NCI-H526 treated with DMSO at 0.1 percent for 48 hours (cell line): ENCODE measurements at places on chromosomes 2 and 18.
A peak's percentile ranks its signal among the peaks of the same experiment; 100 is the strongest.

DNA sequence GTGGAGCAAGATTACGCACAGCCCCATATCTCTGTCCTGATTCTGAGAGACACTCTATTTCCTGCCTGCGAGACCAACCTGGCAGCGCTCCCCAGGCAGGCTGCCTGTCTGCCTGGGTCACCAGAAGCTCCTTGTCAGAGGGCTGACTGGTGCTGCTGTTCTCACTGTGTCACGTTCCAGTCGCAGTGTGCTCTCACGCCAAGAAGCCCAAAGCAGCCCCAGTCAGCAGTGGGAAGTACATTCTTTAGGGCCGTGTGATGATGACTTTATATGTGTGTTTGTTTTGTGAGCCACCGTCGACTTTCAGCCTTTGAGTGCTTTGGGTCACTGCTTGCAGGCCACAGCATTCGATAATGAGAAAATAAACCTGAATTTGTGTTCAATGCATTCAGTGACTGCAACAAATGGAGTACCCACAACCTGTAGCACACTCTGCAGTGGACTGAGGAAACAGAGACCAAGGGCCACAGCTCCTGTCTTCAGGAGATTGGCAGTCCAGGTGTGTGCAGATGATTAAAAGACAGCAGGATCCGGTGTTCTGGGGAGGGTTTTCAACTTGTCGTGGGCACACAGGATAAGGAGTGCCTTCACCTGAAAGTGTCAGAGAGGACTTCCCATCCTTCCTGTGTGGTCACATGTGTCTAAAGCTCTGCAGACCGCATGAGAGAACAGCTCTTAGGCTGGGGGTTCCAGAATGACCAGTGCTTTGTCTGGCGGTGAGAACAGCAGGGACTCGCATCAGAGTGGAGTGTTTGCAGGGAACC is 4.8 kb downstream of the TNFRSF11A start:
- no peak for DNase-seq

DNA sequence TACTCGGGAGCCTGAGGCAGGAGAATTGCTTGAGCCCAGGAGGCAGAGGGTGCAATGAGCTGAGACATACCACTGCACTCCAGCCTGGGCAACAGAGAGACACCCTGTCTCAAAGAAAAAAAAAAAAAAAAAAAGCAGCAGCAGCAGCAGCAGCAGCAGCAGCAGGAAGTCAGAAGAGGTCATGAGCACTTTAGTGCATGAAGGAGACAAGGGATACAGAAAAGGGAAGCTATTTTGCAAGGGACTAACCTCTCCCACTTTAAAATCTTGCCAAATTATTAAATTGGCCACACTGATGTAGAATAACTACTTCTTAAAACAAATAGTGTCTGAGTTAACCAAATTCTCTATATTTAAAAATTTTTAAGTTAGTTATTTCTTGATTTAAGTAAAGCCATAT is 113.4 kb upstream of the PDE1A start:
- no peak for DNase-seq

DNA sequence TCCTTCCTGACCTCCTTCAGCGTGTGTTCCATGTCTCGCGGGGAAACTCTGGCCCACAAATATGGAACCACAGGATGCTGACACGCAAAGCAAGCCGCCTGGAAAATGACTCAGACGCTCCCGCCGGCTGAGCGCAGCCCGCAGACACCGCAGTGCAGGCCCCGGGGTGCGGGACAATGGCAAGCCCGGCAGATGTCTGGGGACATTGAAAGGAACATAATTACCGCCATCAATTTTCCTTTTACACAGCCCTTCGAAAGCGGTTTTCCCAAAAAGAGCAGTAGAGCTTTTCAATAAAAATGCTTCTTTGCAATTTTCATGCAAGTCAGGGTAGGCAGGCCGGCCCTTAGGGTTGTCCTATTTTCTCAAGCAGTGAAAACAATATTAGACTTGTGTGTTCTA is 159.2 kb upstream of the SH3BP4 start:
- DNase-seq, result no peak

DNA sequence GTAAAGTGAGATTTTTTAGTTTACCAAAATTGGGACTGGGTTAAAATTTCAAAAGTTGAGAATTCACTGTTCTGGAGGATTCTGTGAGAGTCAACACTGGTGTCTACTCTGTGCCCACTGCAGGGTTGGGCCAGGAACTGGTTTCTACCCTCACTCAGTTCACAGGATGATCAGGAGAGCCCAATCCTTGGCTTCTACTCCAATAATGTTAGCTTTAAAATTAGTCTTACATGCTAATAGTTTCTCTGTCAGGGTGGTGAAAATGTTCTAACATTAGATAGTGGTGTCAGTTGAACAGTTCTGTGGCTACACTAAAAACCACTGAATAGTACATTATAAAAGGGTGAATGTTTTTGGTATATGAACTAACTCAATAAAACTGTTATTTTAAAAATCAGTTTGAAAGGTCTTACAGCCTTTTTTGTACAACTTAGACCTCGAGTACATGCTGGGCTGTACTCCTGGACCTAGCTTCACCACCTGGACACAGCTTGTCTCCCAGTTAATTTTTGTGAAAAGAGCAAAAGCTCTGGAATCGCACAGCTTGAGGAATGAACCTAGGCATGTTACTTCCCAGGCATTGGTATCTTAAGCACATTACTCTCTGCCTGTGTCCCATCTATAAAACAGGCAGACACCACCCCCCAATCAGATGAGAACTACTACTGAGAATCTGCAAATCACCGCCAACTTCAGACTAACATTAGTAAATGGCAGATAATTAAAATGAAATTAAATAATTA is 44.4 kb downstream of the ACVR1 start:
- DNase-seq, result no peak

GRCh38 chr2:202115479-202115971 is 42.5 kb downstream of the KIAA2012 start:
- no peak for DNase-seq

DNA sequence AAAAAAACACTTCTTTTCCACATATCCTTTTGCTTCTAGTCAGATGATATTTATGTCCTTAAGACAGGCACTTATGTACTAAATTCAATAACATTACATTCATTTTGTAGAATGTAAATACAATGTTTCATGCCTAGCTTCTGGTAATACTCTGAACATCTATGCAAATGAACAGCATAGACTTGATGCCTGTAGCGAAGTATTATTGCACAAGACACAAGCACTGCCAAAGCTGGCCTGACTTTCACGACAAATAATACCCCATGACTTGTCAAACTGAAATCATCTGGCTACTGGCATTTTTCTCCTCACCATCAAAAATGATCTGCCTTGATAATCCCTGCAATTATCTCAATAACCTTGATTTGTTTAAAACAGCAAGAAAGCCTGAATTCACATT is 101.3 kb downstream of the L3MBTL4 start:
- DNase-seq, result no peak

GRCh38 chr2:66699793-66700676 is 265.1 kb downstream of the MEIS1 start:
- peak; percentile 83 for DNase-seq

- DNase-seq, result no peak
Measured at GRCh38 chr2:40102447-40102846, 323.4 kb upstream of the THUMPD2 start.

- peak; percentile 29 for DNase-seq
Measured at GRCh38 chr2:175414882-175415487, 233.5 kb upstream of the ATP5MC3 start.

- no peak for DNase-seq
Measured at GRCh38 chr18:55634545-55634944, 46.6 kb upstream of the TCF4 start.

DNA sequence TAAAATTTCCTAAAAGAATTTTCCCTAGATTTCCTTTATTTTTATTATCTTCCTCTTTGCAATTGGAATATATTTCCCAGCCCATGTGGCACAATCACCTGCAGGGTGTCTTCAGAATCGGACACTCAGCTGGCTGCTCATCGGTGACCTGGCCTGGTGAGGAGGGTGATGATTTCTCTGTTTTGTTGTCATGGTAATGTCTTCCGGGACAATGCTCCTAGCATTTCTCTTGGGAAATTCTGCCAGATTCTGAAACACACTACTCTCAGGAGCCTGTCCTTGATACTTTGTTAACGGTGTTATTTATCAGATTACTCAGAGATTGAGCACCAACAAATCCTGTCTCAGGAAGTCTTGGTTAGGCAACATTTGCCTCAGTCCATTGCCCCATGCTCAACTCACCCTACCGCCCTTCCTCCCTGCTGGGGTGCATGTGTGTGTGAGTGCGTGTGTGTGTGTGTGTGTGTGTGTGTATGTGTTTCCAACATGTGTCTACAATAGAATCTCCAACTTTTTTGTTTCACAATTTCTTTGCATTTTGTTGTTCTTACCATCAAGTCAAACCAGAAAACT is 70.3 kb downstream of the MYT1L start:
- no peak for DNase-seq

- no peak for DNase-seq
Measured at GRCh38 chr2:239762655-239763269, 262.4 kb downstream of the NDUFA10 start.

- DNase-seq, result no peak
Measured at GRCh38 chr2:158131919-158132566, 30.4 kb downstream of the UPP2 start.
